Stimulated activated CD4-positive, alpha-beta T cell treated with anti-CD3 and anti-CD28 coated beads, Interleukin-4, amount 100 ng/mL, for 48 hours (primary cell): ENCODE measurements at places on chromosomes 6 and 20.
A peak's percentile ranks its signal among the peaks of the same experiment; 100 is the strongest.

DNA sequence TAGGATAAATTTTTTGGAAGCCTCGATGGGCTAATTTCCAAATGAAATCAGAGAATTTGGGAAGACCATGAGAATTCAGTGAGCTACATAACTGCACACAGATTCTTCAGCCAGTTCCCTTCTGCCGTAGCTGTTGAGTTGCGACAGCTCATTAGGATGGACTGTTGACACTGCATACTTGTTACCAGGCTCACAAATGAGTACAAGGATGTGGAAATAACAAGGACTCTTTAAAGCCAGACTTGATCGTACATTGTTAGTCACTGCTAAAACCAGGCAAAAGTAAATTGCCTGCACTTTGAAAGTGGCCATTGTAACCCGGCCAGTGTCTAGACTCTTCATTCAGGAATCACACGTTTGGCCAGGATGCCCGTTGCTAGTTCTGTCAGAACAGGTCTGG, 37.0 kb downstream of the NDUFAF5 start:
- no peak for DNase-seq

DNA sequence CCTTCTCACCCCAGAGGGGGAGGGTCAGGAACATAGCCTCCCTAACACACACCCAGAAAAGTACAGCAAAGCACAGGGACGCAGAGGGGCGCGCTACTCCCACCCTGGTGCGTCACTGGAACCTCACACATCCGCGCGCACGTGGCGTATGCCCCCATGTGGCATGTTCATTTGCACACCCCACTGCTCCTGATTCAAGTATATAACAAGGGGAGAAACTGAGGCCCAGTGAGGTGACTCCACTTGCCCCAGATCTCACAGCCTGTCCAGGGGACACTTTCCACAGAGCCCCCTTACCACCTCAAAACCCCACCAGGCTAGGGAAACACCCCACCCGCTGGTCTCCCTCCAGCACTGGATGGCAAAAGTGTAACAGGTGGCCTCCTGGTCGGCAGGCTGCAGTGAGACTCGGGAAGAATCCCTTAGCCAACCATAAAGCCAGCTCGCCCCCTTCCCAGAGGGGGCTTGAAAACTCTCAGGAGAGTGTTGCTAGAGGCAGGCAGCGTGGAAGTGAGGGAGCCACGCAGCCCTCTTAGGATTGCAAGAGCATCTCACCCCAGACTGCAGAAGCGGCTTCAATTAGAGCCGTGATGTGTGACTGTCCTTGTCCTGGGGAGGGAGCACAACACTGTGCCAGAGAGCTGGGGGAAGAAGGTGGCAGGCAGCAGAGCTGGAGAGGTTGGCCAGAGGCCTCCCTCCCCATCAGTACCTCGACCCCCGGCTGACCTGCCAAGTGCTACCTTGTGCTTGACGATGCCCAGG, at the start of gene GRM4:
Gene GRM4 (minus strand): TSS at position 67 of the 762 bp plus-strand sequence. CDS start 12,591 bp downstream, outside the sequence.
- DNase-seq, result no peak

DNA sequence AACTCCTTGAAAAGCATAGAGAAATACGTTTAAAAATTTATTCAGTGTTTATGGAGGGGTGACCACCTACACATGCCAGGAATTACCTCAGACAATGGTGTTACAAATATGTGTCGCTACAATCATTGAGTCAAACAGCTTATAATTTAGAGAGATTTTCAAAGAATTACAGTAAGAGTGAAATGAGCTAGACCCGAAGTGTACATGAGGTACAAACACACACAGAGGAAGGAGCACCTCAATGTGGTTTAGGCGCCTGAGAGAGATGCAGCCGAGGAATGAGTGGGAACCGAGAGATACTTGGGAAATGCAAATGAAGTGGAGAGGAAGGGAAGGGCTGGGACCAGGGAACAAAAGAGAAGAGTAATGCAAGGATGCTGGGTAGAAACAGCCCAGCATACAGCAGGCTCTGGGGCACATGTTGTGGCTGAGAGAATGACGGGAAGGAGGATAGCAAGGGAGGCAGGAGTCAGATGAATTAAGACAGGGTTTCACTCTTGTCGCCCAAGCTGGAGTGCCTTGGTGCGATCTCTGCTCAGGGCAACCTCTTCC, 15.5 kb downstream of the EEF1E1 start:
- no peak for DNase-seq

DNA sequence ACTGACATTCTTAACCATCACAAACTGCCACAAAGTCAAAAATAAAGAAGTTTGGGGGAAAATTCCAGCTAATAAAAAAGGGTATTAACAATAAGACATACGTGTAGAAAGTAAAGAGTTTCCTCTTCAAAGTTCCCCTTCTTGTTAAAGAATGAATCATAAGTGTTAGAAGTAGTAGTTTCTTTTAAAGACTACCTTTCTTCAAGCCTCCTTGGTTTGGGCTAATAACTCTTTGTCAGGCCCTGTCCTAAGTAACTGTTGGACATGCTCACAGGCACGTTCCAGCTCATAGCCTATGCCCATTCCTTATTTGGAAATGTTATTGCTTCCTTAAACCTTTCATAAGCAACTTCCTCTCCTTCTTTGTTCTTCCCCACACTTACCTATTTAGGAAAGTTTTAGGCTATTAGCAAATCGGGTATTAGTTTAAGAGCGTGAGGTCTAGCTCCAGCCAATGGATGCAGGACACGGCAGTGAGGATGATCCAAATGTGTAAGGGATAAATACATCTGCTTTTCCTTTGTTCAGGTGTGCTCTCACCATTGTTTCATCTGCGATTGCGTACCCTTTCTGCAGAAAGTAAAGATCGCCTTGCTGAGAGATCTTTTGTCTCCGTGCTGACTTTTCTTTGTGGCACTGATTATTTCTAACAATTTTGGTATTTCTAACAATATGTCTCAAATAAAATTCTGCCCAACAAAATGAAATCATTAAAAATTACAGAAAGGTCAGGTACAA, 64.9 kb downstream of the CHD6 start:
- no peak for DNase-seq

DNA sequence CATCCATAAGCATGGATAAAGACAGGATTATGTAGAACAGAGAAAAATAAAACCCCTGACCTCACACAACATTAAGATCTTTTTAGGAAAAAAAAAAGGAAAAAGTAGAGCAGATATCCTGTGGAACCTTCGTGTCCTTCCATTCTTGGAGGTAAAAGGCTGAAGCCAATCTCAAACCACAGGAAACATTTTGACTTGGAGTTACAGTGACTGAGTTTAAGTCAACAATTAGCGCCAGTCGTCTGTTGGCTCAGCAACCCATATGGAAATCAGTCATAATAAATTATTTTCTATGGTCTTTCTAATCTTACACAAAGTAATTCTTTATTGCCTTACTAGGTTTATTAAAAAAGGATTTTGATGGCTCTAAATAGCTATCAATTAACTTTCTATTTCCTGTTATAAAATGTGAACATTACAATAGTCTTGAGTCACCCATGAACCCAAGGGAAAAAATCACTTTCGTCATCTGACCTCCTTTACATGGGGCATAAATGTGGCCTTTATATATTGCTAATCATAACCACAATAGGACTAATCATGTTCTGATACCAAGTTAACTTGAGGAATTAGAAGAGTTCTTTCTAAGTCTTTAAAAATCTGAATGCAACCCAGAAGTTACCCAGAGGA, 592.9 kb downstream of the TFAP2B start:
- DNase-seq, result no peak

GRCh38 chr6:44162876-44163625, 4.4 kb downstream of the CAPN11 start:
- no peak for DNase-seq

GRCh38 chr20:50336661-50337060, 146.0 kb downstream of the CEBPB start:
- no peak for DNase-seq

GRCh38 chr6:45191414-45191813, 136.7 kb upstream of the RUNX2 start:
- no peak for DNase-seq

DNA sequence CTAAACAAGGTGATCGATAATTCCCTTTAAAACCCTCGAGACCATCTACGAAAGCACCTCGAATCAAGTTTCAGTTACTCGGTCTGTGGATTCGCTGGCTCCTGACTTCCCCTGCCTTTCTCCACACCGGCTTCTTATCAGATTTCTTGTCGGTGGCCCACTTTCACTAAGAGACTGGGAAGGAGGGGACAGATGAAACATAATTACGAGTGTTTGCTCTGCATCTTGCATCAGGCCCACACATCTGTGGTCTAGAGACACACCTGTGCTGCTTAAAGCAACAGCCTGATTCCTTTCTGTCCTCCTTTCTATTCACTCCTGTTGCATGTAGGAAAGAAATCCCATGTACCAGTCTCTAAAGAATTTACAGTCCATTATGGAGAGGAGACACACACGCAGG, 37.7 kb downstream of the INSM1 start:
- no peak for DNase-seq

DNA sequence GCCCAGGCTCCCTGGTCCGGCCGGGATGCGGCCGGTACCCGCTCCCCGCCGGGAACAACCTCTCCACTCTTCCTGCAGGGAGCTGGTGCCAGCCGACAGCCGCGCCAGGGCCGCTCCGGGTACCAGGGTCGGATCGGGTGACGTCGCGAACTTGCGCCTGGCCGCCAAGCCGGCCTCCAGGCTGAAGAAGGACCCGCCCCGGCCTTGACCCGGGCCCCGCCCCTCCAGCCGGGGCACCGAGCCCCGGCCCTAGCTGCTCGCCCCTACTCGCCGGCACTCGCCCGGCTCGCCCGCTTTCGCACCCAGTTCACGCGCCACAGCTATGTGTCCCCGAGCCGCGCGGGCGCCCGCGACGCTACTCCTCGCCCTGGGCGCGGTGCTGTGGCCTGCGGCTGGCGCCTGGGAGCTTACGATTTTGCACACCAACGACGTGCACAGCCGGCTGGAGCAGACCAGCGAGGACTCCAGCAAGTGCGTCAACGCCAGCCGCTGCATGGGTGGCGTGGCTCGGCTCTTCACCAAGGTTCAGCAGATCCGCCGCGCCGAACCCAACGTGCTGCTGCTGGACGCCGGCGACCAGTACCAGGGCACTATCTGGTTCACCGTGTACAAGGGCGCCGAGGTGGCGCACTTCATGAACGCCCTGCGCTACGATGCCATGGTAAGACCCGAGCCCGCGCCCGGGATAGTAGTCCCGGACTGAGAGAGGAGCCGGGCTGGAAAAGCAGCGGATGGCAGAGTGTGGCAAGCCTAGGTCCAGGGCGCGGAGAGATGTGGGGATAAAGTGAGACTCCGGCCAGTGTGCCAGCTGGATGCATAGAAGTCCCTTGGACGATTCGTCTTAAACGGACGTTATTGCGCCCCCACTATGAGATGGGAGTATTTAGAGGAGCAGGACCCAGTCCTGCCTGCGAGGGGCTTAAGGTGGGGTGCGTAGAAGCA, at the start of gene NT5E:
Gene NT5E (plus strand): TSS at position 266 of the 942 bp plus-strand sequence. CDS start 57 bp downstream, at position 323.
- peak; percentile 28 for DNase-seq

DNA sequence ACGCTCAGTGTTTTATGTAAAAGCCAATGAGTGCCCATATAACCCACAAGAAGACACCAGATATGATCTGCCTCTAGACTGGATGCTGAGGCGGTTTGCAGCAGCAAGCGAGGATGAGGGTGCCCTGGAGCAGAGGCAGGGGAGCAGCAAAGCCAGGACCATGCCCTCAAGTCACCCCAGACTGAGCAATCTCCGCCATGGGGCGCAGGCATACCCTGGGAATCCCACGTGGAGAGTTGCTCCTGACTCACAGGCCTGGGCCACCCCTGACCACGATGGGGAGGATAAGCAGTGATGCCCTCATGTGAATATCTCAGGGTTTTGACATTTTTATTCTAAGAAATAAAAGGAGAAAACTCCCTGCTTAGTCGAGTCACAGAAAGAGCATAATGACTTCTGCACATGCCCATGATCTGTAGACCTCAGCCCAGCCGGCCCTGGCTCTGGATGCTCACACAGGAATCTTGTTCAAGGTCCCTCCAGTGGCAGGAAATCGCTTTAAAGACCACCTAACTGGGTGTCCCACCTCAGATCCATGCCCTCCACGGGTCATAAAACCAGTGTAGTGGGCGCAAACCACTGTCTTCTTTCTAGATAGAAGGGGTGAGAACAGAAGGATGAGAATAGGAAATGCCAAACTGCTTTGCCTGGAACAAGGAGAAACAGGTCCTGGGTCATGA, 138.3 kb upstream of the SNX9 start:
- DNase-seq, result no peak

DNA sequence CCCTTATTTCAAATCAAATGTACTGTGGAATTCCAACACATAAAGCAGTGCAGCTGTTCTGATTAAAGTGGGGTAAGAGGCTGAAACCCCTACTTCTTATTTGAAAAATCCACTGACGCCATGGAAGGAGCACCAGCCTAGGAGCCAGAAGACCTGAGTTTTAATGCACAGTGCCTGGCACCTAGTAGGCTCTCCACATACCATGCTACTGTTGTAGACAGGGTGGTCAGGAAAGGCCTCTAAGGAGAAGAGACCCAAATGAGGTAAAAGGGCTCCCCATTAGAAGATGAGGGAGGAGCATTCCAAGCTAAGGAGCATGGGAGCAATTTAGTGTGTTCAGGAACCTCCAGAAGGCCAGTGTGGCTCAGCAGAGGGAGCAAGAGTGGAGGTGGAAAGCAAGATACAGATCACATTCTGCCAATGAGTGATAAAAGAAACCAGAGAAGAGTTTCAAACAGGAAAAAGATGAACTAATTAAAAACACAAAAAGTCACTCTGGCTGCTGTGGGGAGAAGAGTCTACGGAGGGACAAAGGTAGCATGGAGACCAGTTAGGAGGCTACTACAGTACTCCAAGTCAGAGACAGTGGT, 11.8 kb upstream of the ZNF76 start:
- DNase-seq, result no peak

DNA sequence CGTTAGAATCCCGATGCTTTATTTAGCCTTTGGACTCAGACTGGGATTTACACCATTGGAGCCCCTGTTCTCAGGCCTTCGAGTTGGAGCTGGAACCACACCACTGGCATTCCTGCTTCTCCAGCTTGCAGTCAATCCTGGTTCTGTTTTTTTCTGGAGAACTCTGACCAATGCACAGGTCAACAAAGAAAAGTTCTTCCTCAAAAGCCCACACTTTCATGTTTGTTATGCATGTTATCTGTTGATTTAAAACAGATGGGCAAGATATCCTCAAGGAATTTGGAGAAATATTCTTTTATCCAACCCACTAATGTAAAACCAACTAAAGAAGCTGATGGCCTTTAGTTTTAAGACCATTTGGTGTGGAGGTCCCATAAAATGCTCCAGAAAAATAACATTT, 205.7 kb downstream of the ANKRD60 start:
- no peak for DNase-seq

GRCh38 chr6:105881608-105882007, 204.5 kb upstream of the PRDM1 start:
- DNase-seq, result no peak

DNA sequence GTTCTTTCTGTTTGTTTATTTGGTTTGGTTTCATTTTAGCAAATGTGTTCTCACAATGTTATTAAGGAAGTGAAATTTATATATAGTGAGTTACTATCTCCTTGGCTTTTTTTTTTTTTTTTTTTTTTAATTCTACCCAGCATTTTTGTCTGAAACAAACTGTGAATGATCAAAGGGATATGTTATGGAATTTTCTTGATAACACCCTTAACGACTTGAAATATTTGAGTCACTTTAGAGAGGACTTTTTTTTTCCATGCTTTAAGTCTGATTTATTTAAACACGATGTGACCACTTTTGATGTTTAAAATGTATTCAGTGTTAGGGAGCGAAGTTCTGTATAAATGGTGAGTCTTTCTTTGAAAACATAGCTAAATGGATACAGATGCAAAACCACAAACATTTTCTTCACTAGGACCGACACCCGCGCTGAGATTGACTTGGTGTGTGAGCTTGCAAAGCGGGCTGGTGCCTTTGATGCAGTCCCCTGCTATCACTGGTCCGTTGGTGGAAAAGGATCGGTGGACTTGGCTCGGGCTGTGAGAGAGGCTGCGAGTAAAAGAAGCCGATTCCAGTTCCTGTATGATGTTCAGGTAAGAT, 149.7 kb downstream of the MTHFD1L start:
- DNase-seq, result no peak

GRCh38 chr6:156778454-156779205, 1.5 kb downstream of the ARID1B start:
- peak; percentile 32 for DNase-seq
